ENCODE measurements at places on chromosomes 2 and 18.

DNA sequence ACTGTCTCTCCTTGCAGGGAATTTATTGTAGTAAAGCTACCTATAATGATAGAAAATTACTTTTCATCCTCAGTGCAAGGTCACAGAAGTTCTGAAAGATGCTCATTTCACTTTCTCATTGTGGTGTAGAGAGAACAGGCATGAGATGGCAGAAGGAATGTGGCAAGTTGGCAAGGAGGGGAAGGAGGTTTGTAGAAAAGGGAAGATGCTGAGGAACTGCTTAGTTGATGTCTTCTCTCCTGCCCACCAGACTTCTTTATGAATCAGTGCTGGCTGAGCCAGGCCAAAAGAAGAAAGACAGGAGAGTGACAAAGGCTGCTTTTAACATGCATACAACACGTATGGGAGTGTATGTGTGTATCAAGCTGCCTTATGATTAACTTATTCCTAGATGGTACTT is 164.4 kb downstream of the PRPF40A start:
- DNase-seq = no peak

DNA sequence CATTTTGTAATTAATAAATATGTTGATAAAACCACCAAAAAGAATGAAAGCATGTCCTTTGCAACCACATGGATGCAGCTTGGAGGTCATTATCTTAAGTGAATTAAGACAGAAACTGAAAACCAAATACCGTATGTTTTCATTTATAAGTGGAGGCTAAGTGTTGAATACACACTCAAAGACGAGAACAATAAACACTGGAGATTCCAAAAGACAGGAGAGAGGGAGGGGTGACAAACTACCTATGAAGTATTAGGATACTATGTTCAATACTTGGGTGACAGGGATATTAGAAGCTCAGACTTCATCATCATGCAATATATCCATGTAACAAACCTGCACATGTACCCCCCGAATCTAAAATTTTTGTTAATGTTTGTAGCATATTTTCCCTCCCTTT is 7.0 kb downstream of the ERLEC1 start:
- no peak for DNase-seq

DNA sequence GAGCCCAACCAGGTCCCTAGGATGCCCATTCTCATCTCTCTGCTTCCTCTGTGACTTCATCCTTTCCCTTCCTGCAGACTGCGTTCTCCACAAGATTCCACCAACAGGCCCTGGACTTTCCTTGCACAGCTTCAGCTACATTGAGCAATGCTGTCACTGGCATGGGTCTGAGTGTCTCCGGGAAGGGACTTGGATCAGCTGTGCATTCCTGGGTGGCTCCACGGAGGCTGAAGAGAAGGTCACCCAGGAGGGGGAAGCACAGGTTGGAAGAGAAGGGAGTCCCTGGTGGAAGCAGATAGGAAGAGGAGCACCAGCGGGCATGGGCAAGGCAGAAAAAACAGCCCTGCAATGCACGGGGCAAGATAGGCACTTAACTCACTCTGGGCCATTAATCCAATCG is 140.5 kb downstream of the UXS1 start:
- no peak for DNase-seq

- DNase-seq = no peak
Measured at GRCh38 chr2:121902616-121903015, 147.2 kb downstream of the TSN start.

DNA sequence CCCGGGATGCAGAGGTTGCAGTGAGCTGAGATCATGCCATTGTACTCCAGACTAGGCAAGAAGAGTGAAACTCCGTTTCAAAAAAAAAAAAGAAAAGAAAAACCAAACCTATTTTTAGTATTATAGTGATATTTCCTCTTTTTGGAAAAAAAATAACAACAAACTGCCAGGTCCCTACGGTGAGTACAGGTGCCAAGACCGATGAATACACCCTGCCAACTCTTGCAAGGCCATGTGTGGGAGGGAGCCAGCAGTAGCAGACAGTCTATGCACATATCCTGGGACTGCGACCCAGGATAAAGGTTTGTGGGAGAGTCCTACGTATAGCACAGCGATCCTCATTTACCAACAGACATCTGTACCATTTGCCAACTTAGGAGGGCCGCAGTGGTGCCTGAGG is 69.6 kb upstream of the DNMT3A start:
- DNase-seq = no peak

DNA sequence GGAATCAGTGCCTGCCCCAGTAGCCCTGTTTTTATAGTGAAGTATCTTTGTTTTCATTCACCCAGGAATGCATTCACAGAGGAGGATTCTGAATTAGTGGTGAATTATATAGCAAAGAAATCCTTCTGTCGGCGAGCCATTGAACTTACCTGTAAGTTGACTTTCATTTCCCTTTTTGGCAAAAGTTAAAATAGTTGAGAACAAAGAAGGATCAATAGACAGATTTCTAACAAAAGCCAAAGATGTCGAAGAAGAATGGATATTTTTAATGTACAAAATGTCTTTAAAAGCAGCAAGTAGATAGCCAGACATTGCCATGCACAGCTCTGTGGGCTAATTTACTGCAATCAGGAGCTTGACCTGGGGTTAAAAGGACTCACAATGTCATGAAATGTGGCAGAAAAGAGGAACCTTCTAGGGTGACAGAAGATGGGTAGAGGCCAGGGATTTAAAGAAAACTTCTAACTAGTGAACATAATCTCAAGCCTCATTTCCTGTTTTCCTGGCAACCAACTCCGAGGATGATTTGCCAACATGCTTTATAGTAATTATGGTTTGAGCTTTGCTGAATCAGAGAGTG is 53.8 kb upstream of the TMEM87B start:
- DNase-seq = no peak

DNA sequence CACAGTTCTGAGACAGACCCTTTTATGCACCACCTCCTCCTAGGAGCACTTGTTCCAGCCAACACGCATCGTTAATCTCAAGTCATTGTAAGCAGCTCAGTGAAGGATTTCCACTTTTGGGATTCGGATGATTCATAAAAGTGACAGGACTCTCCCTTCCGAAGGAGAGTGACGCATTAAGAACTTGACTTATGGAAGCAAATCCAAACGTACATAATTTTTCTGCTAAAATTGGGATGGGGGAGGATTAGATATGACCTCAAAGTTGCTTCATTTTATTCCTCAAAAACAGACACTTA is 165.7 kb downstream of the TWIST2 start:
- no peak for DNase-seq

- no peak for DNase-seq
Measured at GRCh38 chr2:57107353-57107752, 923.6 kb downstream of the CCDC85A start.

DNA sequence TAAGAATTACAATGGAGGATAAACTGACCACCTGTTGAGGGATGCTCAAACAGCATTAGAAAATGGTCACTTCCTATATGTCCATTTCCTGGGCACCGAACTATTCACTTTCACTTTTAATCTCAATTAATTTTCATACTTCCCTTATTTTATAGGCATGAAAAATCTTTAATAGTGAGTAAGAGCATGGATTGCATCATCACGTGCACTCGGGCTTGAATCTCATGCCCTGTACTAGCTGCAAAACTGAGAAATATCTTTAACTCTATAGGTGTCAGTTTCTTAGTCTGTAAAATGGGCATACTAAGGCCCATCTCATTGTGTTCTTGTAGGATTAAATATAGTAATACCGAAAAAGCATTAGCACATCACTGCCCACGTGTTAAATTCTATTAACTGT is 183.9 kb upstream of the FIGN start:
- no peak for DNase-seq

- DNase-seq = no peak
Measured at GRCh38 chr2:99618579-99619097, 128.8 kb upstream of the REV1 start.

DNA sequence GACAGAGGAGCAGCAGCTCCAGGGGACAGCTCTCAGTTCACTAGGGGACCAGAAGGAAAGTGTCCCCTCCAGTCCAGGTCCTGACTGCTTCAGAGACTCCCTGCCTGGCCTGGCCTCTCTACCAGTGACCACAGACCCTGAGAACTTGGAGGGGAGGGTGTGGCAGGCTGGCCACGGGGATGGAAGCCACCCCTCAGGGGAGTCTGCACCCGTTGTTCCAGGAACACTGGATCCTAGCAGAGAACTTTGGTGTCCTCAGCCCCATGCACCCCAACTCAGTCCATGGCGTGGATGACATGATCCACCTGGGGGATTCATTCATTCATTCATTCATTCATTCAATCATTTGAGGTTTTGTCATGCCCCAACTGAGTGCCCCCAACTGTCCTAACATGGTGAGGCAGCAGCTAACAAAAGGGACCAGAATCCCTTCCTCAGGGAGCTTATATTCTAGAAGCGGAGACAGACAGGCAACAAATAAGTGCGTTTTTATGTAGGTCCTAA is 31.9 kb downstream of the MYO7B start:
- DNase-seq = no peak

DNA sequence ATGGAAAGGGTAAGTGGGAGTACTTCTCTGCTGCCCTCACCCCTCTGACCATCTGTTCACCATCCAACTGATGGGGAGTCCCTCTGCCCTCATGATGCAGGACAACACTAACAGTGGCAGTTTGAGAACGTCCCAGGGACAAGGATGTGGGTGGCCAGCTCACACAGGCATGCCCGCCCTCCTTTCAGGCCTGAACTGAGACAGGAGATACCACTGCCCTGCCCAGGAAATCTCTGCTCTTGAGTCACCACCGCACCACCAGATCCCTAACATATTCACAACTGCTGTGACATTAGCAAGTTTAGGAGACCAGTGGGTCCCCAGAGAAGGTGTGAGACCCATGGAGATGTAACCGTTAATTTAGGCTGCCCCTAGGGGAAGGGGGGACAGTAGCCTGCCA is 66.2 kb downstream of the TRAPPC8 start:
- DNase-seq = no peak

DNA sequence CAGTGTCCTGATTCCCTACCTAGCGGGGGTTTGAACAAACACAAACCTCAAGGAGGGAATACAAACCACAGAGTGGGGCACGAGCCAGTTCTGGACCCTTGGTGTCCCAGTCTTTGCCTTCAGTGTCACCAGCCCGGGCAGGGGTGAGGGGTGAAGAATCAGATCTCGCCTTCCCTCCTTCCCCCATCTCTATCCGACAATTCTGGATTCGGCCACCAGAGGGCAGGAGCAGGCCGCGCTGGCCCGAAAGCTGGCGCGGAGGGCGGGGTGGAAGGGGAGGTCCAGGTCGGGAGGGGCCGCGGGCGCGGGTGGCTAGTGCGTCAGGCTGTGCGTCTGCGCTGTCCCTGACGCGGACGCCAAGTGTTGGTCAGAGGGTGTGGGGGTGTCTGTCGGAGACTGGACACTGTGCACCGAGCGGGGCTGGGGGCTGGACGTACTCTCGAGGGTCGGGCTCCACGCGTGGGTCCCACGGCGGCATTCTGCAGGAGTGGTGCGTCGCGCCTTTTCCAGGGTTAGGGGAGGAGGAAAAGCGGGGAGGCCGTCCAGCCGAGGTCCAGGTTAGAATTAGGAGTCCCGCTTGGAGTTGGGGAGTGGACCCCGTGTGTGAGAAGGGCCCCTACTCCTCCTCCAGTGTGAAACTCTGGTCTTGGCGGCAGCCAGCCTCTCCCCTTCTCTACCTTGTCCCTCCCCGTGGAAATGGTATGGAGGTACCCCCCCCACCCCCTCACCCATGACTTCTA is 2.9 kb upstream of the CRYBA2 start:
- DNase-seq = peak; percentile 48

DNA sequence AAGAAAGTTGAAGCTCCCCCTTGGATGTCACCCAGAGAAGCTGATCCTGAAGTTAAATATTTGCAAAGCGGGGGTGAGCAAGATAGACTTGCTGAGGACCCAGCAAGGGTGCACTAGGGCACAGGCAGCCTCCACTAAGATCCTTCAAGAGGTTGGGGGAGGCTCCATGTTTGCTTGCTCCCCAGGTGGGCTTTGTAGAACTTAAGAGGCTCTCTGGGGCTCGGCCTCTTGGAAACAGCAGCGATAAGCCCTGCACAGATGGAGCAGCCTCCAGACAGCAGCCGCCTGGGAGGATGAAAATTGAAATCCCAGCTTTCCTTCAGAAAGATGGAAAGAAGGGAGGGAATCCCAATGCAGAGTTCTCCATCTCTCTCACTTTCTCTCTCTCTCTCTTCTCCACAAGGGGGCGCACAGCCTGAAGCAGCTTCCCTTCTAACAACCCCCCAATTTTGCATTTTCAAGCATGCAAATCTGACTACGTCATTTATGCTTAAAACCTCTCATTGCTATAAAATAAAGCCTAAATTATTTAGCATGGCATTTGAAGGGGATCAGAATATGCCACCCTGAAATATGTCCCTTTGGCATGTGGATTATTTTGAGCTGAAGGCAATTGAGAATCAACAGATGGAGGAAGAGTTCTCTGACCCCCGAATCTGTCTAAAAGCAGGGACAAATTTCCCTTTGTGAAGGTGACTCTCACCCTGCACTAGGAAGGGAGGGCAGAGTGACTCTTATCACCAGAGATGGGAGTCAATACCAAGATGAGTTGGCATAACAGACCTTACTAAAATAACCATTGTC is 185.7 kb upstream of the KLHL29 start:
- no peak for DNase-seq

DNA sequence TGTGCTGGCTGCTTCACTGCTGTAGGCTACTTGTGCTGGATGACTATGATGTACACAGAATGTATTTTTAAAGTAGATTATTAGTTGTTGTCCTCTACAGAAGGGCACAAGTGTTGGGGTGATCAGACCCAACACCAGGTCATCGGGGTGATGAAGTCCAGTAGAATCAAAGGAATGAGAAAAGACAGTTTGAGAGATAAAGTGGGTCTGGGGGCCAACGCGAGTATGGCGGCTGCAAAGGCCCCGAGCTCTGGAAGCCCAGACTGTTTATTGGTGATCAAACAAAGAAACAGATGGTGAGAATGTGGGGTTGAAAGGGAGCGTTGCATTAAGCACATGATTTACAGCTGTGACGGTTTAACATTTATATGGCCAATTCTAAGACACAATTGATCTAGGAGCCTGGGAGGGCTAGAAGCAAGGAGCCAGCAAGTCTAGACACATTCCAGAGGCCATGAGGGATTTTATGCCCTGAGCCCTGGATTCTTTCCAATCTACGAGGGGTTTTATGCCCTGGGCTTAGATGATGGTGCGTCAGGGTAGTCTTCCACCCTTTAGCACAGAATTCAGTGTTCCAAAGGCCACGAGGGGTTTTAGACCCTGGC is 153.5 kb downstream of the AGPS start:
- DNase-seq = no peak

GRCh38 chr2:54519841-54520459 is 63.8 kb downstream of the SPTBN1 start:
- DNase-seq = no peak

Measured in NCI-H1048 (cell line).